ENCODE measurements at places on chromosomes 5 and 9. TPM values are rescaled to one million over a fixed set of nuclear protein-coding genes. Genes with fewer than 3 reads are reported as not detected.

- no peak for DNase-seq
- H3K27me3 ChIP-seq, result no peaks in the 10 kb centered on the region
- peaks cover 19% of the 10 kb centered on the region for H3K4me1 ChIP-seq
These were observed 2.5 kb upstream of the FGF1 start for GRCh38 chr5:142688281-142688989.

PCDHGC4 gene
- 4.0 TPM for total RNA-seq

PCDHGB2 gene
- 3.8 TPM for total RNA-seq

DNA sequence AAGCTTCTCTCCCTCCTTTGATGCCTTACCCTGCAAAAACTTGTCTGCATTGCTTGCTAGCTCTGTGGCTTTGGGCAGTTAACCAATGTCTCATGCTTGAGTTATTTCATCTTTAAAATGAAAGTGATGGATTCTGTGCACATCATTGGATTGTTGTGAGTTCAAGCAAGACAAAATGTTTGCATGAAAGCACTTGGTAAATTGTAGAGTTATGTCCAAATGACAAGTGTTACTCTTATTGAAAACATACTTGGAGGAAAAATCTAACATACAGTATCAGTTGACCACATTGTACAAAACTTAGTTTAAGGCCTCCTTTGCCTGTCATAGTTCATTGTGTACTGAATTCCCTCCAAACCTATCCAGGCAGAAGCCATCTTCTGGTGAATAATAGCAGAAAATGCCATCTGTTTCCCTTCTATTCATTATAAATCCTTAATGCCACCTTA is 30.0 kb downstream of the TGFBR1 start:
- no peaks in the 10 kb centered on the region for H3K27me3 ChIP-seq
- H3K27ac ChIP-seq, result no peak overlapping the region

DNA sequence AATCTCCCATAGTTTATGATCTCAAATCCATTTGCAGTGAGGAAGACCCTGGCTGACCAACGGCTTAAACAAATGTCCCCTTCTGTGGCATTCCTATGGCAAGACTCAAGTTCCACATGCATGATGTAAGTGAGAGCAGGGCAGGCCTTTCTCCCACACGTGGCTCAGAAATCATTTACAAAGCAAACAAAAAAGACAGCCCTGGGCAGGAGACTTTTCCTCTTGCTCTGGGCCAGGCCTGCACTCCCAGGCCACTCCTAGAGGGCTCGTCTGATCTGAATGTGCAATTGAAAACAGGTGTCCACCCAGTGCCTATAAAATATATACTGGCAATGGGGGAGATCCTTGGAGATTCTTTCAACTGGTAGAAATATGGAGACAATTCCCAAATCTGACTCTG is 123.1 kb downstream of the DMRT2 start:
- no peaks in the 10 kb centered on the region for H3K4me1 ChIP-seq
- no peak for DNase-seq
- no peak overlapping the region for H3K4me3 ChIP-seq
- H3K36me3 ChIP-seq, result no peaks in the 10 kb centered on the region
- H3K27ac ChIP-seq, result no peak overlapping the region
- no peaks in the 10 kb centered on the region for H3K27me3 ChIP-seq

DNA sequence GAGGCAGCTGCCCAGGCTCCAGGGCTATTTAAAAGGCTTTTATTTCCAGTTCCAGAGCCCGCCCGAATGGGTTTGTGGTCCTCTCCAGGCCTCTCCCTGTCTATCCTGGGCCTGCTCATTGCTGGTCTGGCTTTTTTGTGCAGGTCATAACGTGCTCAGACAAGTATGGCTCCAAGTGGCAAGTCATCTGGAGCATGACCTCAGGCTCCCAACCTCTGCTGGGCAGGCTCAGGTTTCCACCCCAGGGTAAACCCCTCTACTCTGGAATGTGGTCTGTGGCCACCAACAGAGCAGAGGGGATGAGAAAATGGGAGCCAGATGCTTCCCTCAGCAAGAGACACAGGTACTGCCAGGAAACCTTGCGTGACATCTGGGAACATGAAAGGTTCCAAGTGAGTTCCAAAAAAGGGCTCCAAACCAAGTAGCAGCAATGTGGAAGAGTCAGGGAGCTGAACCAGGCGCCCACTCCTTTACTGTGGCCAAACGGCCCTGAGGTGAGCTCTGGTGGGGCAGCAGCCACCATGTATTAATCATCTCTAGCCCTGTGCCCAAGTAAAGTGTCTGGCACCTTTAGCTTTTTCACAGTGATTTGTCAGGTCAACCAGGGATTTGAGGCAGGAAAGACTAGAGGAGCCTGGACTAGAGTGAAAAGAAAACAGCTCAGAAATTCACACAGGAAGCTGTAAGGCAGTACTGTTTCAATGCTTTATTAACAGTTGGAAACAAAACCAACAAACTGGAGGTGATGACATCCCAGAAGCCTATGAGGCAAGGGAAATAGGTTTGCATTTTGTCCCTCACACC is 25.7 kb downstream of the PCDHGC5 start:
- peaks cover 51% of the 10 kb centered on the region for H3K36me3 ChIP-seq
- no peaks in the 10 kb centered on the region for H3K27me3 ChIP-seq
- H3K4me3 ChIP-seq, result peak overlapping the region; percentile 75
- H3K27ac ChIP-seq, result no peak overlapping the region
